ENCODE measurements at places on chromosomes 5 and 9. TPM values are rescaled to one million over a fixed set of nuclear protein-coding genes. Genes with fewer than 3 reads are reported as not detected.

GRCh38 chr5:2748179-2748860 is 3.2 kb downstream of the IRX2 start:
- DNase-seq = no peak

GRCh38 chr9:3977614-3978112 is 322.2 kb downstream of the GLIS3 start:
- no peak for DNase-seq

Gene TAF11L10
- not detected for total RNA-seq

Gene ZNF618
- total RNA-seq = 5.8 TPM
